NCI-H446 (cell line): ENCODE measurements at places on chromosomes 16 and 17.

DNA sequence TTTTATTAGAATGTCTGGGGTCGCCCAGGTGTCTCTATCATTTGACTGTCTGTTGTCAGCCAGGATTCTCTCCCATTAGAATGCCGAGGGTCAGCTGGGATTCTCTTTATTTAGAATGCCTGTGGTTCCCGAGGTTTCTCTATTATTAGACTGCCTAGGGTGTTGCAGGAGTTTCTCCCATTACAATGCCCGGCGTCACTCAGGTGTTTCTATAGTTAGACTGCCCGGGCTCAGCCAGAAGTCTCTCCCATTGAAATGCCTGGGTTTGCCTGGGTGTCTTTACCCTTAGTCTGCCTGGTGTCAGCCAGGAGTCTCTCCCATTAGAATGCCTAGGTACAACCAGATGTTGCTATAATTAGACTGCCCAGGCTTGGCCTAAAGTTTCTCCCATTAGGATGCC lies 2252.0 kb downstream of the TP53TG3F start:
- no peak for DNase-seq

DNA sequence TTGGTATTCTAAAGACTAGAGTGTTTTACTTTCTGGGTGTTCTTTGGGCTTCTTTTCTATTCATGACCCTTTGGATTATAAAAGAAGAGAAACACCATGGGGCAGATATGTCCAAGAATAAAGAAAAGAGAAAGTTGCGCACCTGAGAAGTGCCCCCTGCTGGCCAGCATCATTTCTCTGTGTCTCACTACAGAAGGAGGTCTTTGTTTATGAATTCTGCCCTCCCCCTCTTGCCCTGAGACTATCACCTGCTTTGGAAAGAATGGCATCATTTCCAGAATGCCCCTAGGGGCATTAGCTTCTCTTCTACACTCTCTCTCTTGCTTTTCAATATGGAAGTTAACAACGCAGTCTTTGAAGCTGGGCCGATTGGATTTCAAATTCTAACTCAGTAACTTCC lies 45.0 kb downstream of the CDH13 start:
- DNase-seq: no peak

- no peak for DNase-seq
Measured at GRCh38 chr16:29806641-29807425, 504 bp downstream of the MAZ start.

DNA sequence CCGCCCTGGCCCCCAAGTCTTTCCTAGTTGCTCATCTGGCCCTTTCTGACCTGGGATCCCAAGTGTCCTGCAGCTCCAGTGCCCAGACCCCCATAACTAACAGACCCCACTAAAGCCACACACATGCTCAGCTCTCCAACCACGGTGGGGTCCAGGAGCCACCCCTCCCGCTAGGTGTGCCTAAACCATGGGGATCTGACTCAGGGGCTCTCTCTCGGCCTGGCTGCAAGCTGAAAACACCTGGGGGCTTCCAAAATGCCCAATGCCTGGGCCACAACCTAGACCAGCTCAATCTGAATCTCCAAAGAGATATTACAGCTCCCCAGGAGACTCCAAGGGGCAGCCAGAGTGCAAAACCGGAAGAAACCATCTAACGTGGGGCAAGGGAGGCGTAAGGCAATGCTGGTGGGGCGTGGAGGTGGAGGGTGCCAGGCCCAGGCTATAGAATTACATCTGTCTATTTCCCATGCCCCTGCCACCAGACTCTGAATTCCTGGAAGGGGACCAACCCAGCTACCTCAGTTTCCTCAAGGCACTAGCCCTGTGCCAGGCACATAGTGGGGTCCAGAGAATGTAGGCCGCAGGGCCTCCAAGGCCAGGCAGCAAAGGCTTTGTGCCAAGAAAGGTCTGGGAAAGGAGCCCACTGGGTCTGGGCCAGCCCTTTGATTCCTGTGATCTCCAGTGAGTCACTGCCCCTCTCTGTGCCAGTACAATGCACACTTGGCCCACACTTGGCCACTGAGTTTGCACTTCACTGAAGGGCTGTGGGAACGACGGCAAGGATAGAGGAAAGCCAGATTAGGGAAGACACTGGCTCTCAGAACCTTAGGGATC lies 3.3 kb downstream of the CD2BP2 start:
- DNase-seq: peak; percentile 92

DNA sequence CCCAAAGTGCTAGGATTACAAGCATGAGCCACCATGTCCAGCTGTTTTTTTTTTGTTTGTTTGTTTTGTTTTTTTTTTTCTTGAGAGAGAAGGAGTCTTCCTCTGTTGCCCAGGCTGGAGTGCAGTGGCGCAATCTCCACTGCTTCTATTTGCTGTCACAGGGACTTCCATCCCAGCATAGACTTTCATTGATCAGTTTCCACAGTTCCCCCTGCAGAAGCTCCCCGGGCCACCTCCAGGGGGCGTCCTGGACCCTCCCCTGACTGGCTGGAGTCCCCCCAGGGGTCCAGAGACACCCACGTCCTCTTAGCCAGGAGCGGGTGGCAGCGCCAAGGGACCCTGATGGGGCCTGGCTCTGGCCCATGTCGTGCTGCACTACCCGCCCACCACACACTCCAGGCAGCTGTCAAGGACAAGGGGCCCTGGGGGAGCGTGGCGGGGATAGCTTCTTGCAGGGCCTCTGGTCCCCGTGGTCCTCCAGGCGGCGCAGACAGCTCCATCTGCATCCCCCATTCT lies 3.1 kb upstream of the NPW start:
- DNase-seq: no peak

GRCh38 chr17:27965224-27965623 lies 72.1 kb upstream of the LYRM9 start:
- DNase-seq: no peak

DNA sequence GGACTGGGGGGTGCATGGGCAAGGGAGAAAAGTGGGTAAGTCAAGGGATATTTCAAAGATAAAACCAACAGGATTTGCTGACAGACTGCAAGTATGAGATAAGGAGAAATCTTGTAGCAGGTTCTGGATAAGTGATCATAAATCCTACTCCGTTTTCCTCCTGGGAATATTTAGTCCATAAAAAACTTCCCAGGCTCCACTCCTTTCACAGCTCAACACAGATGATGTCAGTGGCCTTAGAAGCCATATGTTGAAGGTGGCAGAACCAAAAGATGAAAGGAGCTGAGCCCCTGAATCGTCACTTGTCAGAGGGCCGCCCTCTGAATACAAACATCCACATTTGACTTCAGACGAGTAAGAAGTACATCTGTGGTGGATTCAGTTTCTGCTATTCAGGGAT lies 71.7 kb downstream of the GRIN2A start:
- DNase-seq: no peak

DNA sequence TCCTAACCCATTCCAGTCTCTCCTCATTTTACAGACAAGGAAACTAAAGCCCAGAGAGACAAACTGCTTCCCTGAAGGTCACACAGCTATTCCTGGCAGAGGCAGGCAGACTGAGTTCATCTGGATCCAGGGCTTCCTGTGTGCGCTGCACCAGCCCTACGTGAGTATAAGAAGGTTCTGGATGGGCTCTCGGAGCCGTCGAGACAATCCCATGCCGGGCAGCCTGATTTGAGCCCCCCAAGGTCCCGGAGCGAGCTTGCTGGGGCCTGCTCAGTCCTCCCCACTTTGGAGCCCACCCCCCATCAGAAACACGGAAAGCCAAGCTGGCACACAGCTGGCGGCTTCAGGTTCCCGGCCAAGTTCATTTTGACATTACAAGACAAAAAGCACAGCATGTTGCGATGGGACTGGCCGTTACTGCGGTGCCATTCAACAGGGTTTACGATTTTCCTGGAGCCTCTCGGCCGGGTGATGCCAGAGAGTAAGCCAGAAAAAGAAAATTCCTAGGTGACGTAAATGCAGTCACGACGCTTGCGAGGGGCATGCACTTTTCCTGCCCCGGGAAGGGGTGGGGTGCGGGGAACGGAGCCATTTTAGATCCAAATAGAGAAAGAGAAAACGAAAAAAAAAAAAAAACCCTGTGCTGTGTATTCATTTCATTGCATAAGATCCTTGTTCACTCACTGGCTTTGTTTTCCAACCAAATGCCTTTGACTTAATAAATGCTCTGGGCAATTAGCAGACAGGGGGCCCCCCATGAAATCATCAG lies 167.1 kb upstream of the FOXF1 start:
- DNase-seq: no peak

- no peak for DNase-seq
Measured at GRCh38 chr17:32120141-32120540, 22.2 kb upstream of the RHOT1 start.

GRCh38 chr16:75254359-75254837 lies 3.0 kb upstream of the BCAR1 start:
- DNase-seq: no peak

GRCh38 chr16:89360760-89361435 lies 129.5 kb downstream of the ANKRD11 start:
- DNase-seq: no peak

- peak; percentile 3 for DNase-seq
Measured at GRCh38 chr16:52318302-52319009, 228.5 kb downstream of the TOX3 start.

DNA sequence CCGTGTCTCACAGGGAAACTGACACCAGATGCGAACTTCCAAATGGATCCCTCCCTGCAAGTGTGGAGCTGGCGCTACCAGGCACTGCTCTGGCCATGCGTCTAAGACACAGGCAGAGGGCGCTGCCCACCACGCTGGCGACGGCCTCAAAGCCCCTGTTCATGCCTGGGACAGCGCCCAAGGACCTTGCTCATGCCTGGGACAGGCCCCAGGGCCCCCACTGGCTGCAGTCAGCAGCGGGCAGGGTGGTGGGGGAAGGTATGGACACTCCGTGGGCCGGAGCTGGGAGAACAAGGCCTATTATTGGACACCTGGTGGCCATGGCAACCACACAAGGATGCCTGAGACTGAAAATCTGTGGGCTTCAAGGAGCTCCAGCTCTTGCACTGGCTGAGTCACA lies 8.8 kb downstream of the ZG16B start:
- DNase-seq: peak; percentile 13

GRCh38 chr17:5772720-5773119 lies 188.4 kb upstream of the NLRP1 start:
- no peak for DNase-seq

DNA sequence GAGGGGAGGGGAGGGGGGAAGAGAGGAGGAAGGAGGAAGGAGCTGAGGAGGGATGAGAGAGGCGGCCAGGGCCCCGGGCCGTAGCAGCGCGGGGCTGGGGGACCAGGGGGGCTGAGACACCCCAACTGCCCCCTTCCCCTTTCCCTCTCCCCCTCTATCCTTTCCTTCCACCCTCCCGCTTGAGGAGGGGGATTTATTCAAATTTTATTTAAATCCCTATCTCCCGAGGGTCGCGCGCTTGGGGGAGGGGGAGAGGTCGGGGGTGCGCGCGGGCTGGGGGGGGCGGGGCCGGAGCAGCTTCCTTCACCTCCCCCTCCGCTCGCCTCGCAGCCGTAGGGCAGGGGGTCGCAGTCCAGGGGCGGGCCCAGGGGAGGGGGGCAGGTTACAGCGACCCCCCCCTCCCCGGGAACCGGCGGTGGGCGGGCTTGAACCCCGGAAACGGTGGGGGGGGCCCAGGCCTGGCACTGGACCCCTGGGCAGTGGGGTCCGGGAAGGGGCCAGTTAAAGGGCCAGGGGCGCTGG lies at the start of gene FBXL19:
FBXL19 (plus strand) TSS at position 19 of the 522 bp plus-strand sequence. CDS start 2,183 bp downstream, outside the sequence.
- DNase-seq: no peak

DNA sequence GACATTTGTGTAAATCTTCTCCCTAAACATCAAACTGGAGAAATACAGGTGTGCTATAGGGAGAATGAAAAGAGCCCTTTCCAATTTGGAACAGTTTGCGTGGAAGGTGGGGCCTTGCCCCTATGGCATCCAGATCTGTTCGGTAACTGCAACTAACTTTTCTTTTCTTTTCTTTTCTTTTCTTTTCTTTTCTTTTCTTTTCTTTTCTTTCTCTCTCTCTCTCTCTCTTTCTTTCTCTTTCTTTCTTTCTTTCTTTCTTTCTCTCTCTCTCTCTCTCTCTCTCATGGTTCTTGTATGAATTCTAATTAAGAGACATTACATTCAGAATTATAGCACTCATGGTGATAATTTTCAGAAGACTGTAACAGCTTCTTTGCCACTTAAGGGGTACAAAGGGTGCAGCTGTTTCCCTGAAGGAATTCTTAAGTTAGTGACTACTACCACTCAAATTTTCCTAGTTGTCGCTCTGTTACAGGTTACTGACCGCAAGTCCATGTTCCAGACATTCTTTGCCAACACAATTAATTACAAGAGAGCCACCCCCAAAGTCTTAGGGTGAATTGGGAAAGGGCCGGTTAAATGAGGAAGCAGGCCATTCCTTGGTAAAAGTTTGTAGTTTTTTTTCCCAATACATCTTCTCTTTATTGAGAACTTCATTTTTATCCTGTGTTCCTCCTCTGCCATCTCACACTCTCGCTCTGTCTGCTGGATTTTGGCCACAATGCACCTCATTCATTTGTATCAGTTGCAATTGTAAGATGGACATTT lies 69.8 kb downstream of the KSR1 start:
- DNase-seq: no peak

DNA sequence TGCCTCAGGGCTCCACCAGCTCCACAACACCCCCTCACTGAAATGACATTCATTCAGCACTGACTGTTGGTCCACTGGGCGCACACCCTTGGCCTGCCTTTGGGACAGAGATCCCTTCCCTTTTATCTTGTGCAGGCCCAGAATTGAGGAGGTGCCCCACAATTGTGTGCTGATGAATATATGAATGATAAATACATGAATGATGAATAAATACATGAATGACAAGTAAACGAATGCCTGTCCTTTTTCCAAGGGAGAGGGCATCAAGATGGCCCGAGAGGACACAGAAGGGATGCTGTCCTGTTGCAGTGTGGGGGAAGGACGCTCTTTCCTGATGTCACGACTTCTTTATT lies 5.7 kb downstream of the CCR7 start:
- no peak for DNase-seq

DNA sequence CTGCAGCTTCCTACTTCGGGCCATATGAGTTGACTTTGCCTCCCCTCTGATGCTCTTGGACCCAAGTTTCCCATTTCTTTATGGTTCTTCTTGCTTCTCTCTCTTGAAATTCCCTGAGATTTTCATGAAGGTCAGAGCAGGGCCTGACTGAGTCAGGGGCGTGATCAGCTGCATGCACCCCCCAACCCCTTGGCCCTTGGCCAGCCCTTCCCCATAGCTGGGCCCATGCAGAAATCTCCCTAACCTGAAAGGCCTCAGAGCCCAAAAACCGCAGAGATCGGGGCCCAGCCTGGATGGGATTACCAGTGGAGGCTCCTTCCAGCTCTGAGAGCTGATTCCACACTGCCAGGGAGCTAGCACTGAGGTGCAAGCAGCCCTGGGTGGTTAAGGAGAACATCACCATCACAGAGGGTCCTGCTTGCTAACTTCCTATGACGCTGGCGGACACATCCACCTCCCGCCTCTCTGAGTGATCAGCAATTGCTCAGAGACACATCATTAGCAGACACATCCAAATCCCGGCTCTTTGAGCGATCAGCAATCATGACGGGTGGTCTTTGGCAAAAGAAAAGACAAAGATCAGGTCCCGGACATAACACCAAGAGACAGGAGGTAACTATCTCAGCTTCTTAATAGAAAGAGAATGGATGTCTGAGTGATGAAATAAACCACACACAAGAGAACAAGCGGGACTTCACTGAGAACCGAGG lies 161.5 kb downstream of the C16orf78 start:
- no peak for DNase-seq

DNA sequence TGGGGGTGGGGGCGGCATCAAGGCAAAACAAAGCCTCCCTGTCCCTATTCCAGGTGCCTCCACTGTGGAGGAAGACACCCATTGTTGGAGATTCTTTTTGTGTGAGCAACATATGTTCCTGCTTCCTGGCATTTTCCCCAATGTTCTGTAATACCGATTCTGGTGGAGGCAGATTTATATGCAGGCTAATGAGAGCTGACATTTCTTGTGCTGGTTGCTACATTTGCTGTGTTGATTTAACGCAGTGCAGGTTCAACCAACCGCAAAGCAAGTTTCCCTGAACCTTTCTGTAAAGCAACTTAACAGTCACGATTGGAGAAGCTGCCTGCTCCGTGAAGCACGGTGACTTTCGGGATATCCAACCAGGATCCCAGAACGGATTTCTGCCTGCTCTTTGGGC lies 260.5 kb downstream of the CBLN1 start:
- no peak for DNase-seq
